AG04449 (cell line): ENCODE measurements at places on chromosomes 4 and X.

GRCh38 chrX:30865015-30865414, 24.0 kb downstream of the TAB3 start:
- no peak for DNase-seq

- DNase-seq, result no peak
Measured at GRCh38 chr4:79551555-79551954, 143.5 kb upstream of the GK2 start.

DNA sequence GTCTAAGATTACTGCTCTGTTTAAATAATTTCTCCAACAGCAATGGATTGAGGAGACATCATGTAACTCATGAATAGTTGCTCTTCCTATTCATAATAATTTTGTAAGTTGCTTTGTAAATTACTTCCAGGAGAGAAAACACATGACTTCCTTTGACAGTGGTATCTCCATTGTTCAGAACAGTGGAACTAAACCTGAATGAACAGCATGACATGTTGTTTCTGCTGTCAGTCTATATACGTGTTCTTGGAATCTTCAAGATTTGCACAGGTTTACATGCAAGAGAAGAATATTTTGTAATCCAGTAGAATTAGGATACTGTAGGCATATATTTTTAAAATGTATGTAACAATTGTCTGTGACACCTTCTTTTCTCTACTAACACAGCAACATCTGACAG, 618.8 kb upstream of the GRID2 start:
- DNase-seq, result no peak

GRCh38 chr4:20251796-20252655, at the start of gene SLIT2:
Gene SLIT2 (plus strand): TSS chr4:20251905. CDS start chr4:20253816, 1,911 bp downstream.
- no peak for DNase-seq

- DNase-seq, result no peak
Measured at GRCh38 chr4:11293866-11294265, 134.8 kb downstream of the HS3ST1 start.

DNA sequence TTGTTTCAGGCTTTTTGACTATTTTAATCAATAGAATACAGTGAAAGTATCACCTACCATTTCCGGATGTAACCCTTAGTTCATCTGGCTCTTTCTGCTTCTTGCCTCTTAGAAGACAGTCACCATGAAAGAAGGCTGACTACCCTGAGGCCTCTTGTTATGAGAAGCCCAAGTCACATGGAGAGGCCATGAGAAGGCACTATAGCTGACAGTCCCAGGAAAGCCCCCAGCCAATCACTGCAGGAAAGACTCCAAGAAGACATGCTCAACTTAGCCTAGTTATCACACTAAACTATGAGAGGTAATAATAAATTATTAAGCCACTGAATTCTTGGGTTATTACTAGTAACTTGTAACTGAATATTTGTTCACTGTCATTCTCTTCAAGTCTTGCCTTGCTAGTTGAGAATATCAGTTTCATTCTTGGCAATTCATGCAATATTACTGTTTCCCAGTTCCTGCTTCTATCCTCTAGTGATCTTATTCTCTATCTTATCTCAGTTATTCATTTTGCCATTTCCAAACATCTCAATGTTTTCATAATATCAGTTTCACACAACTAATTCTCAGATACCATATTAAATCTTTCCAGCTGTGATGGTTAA, 57.1 kb upstream of the GUCY1A1 start:
- DNase-seq, result no peak

DNA sequence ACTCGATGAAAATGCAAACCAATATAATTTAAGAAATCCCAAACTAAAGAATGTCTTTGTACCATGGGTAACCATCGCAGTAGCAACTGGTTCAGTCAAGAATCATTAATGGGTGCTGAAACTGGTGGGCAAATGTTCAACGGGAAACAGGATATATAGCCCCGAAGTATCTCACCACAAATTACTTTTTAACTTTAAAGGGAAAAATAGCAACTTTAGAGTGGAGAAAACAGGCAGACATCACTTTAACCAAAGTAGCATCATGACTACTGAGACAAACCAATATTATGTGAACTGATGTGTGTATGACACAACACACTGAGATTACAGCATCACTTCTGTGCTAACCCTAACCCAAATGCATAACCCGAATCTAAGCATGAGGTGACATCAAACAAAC, 33.8 kb upstream of the SLAIN2 start:
- DNase-seq, result no peak

- no peak for DNase-seq
Measured at GRCh38 chr4:162847945-162848549, 318.6 kb downstream of the NAF1 start.

GRCh38 chrX:19556202-19556601, 40.9 kb upstream of the MAP3K15 start:
- no peak for DNase-seq

- no peak for DNase-seq
Measured at GRCh38 chr4:141078871-141079270, 54.4 kb downstream of the RNF150 start.

DNA sequence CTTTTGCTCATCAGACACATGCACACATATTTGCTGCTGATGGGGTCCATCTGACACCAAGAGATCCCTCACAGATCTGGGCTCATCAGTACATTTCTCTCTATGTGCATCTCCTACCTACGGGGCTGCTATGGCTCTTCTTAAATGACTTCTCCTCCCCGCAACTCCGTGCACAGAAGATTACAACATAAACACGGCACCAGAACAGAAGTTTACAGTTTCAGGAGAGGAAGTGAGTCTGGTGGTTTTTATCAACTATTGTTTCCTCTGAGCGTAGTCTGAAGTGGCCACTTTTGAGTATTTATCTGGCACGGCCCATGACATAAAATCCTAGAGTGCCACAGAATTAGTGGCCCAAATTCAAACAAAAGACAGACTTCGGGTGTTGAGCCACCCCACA, 263.8 kb downstream of the PRDM5 start:
- DNase-seq, result no peak

- DNase-seq, result no peak
Measured at GRCh38 chr4:111775556-111776297, 369.5 kb upstream of the FAM241A start.

DNA sequence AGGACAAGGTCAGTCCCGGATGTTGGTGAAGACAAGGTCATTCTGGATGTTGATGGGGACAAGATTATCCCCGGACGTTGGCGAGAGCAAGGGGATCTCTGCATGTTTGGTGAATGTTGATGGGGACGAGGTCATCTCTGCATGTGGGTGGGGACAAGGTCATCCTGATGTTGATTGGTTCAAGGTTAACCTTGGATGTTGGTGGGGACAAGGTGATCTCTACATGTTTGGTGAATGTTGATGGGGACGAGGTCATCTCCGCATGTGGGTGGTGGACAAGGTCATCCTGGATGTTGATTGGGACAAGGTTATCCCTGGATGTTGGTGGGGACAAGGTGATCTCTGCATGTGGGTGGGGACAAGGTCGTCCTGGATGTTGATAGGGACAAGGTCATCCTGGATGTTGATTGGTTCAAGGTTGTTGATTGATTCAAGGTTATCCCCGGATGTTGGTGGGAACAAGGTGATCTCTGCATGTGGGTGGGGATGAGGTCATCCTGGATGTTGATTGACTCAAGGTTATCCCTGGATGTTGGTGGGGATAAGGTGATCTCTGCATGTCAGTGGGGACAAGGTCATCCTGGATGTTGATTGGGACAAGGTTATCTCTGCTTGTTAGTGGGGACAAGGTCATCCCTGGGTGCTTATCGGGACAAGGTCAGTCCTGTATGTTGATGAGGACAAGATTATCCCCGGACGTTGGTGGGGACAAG, 28.8 kb upstream of the PLCXD1 start:
- no peak for DNase-seq

DNA sequence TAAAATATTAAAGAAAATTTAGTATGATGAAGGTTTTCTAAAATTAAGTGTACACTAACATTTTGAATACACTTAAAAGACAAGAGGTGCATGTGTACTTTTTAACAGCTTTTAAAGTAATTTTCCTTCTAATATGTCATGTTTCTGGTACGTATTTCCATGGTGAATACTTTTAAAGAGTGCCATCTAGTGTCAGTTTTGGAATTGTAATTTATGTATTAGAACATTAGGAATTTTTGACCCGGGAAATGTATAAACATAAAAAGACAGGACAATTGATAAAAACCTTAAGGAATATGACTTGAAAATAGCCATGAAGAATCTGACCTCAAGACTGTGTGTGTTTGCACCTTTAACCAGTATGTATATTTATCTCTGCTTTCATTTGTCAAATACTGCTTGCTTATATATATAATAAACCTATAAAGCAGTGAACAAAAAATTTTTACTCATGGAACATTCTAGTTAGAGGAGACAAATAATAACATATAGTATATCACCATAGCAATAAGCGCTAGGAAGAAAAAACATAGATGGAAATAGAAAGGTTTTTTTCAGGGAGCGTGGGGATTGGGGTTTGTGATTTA, 7.2 kb downstream of the GSTCD start:
- DNase-seq, result no peak
